ENCODE measurements at places on chromosomes 5 and 9. TPM values are rescaled to one million over a fixed set of nuclear protein-coding genes. Genes with fewer than 3 reads are reported as not detected.

The CDH10 gene
- total RNA-seq, result not detected

The NRARP gene
- total RNA-seq, result 5.3 TPM

GRCh38 chr9:123335193-123335985 lies 20.6 kb upstream of the CRB2 start:
- no peak overlapping the region for H3K4me3 ChIP-seq
- no peak overlapping the region for H3K27ac ChIP-seq
- no peaks in the 10 kb centered on the region for H3K36me3 ChIP-seq
- peaks cover 41% of the 10 kb centered on the region for H3K4me1 ChIP-seq

GRCh38 chr5:144697847-144698262 lies 527.2 kb downstream of the KCTD16 start:
- H3K27ac ChIP-seq, result no peak overlapping the region
- no peaks in the 10 kb centered on the region for H3K36me3 ChIP-seq
- H3K4me1 ChIP-seq, result no peaks in the 10 kb centered on the region
- H3K27me3 ChIP-seq, result no peaks in the 10 kb centered on the region
- DNase-seq, result no peak

- H3K27ac ChIP-seq, result no peak overlapping the region
- no peaks in the 10 kb centered on the region for H3K36me3 ChIP-seq
- H3K4me1 ChIP-seq, result peaks cover 5% of the 10 kb centered on the region
- no peaks in the 10 kb centered on the region for H3K27me3 ChIP-seq
- DNase-seq, result no peak
These were observed 149.2 kb downstream of the PBX3 start for GRCh38 chr9:125896404-125896803.

Data from activated naive CD8-positive, alpha-beta T cell treated with anti-CD3 and anti-CD28 coated beads for 36 hours (primary cell).